Stimulated activated CD8-positive, alpha-beta memory T cell treated with anti-CD3 and anti-CD28 coated beads, Interleukin-7, amount 100 ng/mL, for 1 hour (primary cell): ENCODE measurements at places on chromosomes 7 and 10.

- no peak for DNase-seq
Measured at GRCh38 chr7:151968357-151968756, 12.1 kb downstream of the GALNTL5 start.

DNA sequence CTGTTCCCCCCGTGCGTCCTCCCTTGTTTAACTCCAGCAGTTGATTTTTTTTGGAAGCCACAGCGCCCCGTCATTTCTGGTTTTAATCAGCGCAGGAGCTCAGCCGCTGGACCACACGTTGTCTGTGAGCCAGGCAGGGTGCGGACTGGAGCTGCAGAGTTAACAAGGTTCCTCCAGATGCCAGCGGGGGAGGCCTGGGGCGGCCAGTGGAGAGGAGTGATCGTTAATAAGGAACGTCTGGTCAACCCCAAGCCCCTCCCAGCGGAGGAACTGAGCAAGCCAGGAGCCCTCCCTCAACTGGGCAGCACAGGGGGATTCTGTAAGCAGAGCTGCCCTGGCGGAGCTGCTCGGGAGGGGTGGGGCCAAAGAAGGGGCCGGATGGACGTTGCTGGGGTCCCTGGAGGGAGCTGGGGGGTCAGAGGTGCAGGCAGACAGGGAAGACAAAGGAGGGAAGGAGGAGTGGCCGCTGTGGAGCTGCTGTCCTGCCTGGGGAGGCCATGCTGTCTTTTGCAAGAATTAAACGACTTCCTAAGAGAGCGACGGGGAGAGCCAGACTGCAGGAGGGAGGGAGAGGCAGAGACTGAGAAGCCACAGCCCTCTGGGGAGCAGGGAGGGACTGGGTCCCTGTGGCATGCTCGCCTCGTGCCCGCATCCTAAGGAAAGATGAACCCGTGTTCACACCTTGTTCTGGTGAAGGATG, 537.1 kb upstream of the FOXK1 start:
- DNase-seq, result no peak

DNA sequence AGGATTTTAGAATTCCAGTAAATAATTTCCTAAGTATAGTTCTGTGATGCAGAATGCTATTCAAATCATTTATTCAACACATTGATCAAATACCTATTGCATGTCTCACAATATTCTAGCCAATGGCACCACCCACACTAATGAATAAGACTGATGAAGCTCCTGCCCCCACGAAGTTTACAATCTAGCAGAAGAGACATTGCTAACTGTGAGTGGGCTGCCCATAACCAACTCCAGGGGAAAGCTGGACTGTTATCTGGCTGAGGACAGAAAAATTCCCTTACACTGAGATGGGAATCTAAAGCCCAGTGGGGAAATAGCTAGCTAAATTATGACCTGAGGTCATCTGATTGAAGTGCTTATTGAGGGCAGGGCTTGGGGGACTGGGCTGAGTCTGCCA, 128.8 kb upstream of the LYZL2 start:
- DNase-seq, result no peak

GRCh38 chr7:159040912-159041711, 103.6 kb downstream of the VIPR2 start:
- no peak for DNase-seq

- DNase-seq, result peak; percentile 21
Measured at GRCh38 chr7:14691597-14692203, 210.9 kb downstream of the DGKB start.

GRCh38 chr7:22332461-22332870, 24.5 kb downstream of the RAPGEF5 start:
- DNase-seq, result no peak

- no peak for DNase-seq
Measured at GRCh38 chr7:148709014-148709413, 10.3 kb downstream of the CUL1 start.

DNA sequence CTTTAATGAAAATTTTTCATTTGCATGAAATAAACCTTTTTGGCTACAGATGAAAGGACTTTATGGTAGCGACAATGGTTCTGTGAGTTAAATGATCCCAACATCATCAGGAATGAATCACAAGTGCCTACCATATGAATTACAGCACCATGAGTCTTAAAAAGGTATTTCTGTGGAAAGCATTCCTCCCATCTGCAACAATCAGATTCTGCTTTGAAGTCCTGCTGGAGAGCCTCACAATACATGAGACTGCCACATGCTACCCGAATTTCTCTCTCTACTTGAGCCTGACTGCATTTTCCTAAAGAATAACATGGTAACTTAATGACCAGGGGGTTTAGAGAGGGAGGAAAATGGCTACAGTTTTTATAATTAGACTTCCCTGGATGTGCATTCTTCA, 190.3 kb downstream of the TWIST1 start:
- DNase-seq, result no peak

GRCh38 chr10:132096223-132096622, 30.5 kb downstream of the JAKMIP3 start:
- no peak for DNase-seq

GRCh38 chr7:5203183-5203537, 13.1 kb downstream of the WIPI2 start:
- no peak for DNase-seq

DNA sequence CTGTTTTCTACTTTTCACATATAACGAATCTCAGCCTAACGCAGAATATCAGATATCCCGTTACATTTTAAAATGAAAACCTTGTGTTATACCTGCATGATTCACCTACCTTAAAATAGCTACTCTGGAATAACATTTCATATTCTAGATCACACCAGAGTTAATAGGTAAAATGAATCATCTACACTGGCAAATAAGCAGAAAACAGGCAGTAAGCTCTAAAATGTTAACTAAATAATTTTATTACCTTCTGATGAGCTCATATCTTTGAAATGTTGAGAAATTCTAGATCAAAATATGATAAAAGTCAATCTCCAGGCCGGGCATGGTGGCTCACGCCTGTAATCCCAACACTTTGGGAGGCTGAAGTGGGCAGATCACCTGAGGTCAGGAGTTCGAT, 71.3 kb downstream of the CPEB3 start:
- DNase-seq, result no peak

- no peak for DNase-seq
Measured at GRCh38 chr7:16514271-16514670, 12.4 kb upstream of the LRRC72 start.

- no peak for DNase-seq
Measured at GRCh38 chr10:927131-927530, 4.4 kb downstream of the LARP4B start.

DNA sequence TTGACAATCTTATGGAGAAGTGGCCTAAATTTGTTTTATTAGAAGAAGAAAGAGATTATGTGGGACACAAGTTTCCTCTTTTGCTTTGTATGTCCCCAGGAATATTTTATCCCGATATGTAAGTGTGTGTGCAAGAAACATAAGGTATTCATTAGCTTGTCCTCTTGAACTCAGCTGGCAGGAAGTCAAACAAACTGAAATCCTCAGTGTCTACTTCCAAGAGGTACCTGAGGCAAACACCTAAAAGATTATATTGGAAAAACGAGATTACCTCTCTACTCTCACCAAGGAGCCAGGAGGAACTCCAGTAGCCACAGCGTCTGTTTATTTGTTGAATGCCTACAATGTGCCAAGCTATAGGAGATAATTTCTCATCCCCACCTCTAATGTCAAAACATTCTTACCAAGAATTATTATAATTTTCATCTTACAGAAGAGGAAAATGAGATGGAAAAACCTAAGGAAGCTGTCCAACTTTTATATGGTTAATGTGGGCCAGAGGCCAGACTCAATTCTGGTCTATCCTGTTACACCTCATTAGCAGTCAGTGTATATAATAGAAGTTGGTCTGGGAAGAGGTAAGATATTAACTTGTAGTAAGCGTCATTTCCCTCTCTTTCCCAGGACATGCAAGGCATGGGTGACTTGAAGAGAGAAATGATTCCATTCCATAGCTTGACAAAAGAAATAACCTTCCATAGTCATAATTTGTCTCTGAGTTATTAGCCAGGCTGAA, 692.7 kb downstream of the MAGI2 start:
- no peak for DNase-seq

DNA sequence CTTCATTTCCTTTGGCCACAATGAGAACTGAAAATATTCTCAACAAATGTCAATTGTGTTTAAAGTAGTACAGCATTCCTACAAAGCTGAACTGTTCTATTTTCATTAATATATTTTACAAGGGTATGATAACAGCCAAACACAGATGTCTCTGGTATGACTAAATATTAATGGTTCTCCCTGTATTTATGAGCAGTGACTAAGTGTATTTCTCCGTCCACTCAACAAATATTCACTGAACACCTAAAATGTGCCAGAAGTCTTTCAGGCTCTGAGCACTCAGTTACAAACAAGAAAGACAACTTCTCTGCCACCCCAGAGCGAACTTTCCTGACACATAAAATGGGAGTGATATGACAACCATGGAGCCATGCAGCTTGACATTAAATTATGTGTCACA, 135.6 kb downstream of the VPS41 start:
- DNase-seq, result no peak
